ENCODE measurements at places on chromosomes 11 and 22. TPM values are rescaled to one million over a fixed set of nuclear protein-coding genes. Genes with fewer than 3 reads are reported as not detected.

The TIRAP gene
- 6.5 TPM for total RNA-seq

DNA sequence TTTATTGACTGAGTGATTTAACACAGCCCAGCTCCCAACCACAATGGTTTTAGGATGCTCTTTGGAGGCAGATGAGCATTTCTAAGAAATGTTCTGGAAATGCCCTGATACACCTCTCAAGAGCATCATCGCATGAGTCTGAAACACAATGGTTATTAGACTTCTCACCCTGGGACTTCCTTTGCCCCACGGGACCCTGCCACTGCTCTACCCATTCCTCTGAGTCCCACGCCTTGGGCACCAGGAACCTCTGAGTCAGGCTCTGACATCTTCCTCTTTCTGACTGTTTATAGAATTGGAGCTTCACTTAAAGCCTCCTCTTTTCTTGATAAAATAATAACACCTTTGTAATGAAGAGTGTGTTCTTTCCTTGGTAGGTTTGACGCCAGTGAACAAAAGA, 85.6 kb upstream of the PARVA start:
- no peak for DNase-seq

DNA sequence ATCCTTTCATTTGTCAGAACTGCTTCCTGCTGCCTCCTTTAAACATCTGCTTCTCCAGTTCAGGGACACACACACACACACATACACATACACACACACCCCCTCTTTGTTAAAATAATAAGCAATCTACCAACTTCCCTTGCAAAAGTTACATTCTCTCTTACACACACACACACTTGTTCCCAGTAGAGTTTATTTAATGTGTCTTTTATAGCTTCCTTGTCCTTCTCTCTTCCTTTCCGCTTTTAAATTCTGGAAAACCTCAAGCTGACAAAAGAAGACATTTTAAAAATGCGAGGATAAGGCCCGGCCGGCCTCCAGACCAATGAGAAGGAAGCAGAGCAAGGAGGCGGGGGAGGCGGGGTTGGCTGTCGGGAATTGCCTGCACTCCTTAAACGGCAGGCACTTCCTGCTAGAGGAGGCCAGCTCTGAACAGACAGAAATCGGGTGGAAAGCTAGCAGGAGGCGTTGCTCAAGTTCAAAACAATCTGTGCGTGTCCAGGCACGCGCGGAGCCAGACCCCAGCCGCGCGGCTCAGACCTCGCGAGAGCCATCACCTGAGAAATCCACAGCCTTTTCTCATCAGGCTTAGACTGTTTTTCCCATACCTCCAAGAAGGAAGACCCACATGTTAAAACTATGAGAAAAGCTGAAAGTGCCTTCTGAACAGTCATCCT, 99.9 kb downstream of the MAML2 start:
- DNase-seq: peak; percentile 96

DNA sequence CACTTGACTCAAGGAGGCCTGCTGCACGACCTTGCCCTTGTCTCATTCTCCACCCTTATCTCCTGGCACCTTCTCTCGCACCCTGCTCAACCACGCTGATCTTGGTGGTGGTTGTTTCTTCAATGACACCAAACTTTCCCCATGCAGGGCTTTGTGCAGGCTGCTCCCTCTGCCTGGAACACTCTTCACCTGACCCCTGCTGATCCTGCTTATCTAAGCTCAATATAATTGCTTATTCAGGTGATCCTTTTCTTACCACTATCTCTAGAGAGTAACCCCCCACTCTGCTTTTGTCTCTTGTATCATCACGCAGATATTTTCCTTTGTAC, 604.4 kb downstream of the BUD13 start:
- DNase-seq: no peak

The UBASH3B gene
- total RNA-seq: 3.5 TPM

GRCh38 chr11:28339488-28339887, 231.3 kb downstream of the METTL15 start:
- no peak for DNase-seq

DNA sequence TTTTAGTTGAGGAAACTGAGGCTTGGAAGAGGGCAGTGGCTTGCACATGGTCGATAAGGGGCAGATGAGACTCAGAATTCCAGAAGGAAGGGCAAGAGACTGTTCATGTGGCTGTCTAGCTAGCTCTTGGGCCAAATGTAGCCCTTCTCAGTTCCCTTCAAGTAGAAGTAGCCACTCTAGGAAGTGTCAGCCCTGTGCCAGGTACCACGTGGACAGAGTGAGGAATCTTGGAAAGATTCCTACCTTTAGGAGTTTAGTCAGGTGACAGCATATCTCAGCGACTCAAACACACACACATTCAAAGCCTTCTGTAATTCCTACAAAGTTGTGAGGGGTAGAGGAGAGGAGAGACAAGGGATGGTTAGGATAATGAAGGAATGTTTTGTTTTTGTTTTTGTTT, 18.3 kb downstream of the PIK3IP1 start:
- DNase-seq: no peak

- DNase-seq: no peak
Measured at GRCh38 chr11:35257281-35257680, 118.3 kb downstream of the CD44 start.
